Stimulated activated CD4-positive, alpha-beta T cell treated with anti-CD3 and anti-CD28 coated beads, Interleukin-1b, Interleukin-23, amount 100 ng/mL, for 48 hours (primary cell): ENCODE measurements at places on chromosomes 5 and 9.

- no peak for DNase-seq
These were observed 40.8 kb upstream of the GNPDA1 start for GRCh38 chr5:142053426-142054151.

DNA sequence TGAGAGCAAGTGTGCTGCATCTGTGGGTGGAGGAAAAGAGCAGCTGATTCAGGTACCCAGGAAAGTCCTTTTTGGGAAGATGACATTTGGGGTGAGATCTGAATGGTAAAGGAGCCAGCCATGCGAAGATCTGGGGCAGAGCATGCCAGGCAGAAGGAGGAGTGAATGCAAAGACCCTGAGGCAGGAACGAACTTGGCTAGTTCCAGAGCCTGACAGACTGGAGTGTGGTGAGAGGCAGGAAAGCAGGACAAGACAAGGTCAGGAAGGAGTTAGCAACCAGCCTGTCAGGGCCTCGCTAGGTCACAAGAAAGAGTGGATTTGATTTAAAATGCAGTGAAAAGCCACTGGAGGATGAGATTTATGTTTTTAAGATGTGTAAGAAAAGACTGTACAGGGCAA lies 28.2 kb downstream of the RGS7BP start:
- DNase-seq: no peak

DNA sequence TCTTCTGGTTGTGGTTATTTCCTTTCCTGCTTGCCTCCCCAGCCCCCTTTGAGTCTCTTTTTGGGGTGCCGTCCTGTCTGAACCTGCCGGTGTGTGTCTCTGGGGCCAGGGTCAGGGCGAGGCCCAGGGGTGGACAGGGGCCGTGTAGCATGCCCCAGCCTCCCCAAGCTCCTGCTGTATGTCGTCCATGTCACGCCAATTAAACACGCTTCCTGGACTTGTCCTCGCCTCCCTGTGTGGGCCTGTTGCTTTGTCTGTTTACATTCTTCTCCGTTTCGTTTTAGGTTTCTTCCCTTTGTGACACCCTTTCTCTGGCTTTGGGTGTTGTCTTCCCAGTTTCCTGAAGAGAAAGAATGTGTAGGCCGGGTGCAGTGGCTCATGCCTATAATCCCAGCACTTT lies 28.5 kb upstream of the HMCN2 start:
- no peak for DNase-seq

DNA sequence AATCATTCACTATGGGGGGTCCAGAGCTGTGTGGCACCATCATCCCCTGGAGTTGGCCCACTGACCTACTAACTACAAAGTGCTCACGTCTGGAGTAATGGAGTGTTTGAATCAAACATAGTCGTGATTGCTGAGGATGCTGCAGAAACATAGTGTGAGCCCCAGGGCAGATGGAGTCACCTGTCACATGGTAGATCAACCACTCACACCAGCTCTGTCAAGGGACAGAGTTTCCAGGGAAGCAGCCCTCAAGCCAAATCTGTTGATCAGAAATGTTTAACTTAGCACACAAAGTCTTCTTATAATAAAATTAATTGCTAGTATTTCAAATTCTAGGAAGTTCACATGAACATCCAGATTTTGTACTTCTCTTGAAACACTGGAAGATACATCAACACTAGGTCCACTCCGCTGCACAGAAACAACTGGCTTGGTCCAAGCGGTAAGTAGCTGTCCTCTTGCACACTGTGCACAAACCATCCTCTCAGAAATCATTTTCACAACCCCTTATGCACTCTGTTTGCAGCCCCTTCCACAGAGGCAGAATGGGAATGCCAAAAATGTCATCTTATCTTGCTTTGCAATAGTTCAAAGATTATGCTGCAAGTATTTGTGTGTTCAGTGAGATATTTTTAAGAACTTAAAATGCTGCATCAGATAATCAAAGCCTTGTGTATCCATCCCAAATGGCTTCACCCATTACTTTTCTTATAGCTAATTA lies 191.0 kb downstream of the EPB41L4A start:
- DNase-seq: no peak

DNA sequence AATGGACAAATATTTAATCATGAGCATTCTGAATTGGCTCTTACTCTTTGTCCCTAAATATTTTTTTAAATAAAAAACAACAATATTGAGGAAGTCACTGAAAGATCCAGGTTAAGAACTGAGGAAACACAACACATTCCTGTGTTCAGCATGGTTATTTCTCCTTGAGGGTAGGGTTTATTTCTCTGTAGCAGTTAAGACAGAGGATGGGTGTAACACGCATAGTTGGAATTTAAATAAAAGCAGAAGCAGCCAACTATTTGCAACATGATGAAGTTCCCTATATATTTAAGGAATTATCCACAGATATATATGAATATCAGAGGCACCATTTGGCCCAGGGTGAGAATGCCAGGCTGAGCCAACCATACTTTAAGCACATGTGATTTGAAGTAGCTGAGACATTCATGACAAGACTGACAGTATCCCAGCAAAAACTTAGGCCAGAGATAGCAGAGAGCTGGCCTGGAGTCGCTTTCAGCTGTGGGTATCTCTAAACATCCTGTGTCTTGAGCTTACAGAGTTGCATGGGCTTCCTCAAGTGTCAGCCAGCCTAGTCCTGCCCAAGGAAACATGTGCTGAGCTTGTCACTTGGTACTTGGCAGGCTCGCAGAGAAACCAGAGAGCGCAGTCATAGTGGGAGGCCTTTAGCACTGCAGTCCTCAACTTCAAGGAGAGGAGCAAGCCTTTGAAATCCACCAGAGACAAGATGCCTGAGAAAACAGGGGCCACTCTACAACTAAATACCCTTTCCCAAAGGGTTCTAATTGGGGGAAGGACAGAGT lies 43.6 kb downstream of the SEMA5A start:
- DNase-seq: no peak

GRCh38 chr5:6439588-6440550 lies 8.8 kb upstream of the UBE2QL1 start:
- DNase-seq: no peak

- DNase-seq: no peak
These were observed 205.7 kb upstream of the SGCD start for GRCh38 chr5:156121234-156121633.

- DNase-seq: no peak
These were observed 61.8 kb downstream of the ELAVL2 start for GRCh38 chr9:23764219-23764618.

GRCh38 chr5:161400583-161400982 lies 145.9 kb downstream of the GABRB2 start:
- no peak for DNase-seq

GRCh38 chr5:39604491-39604890 lies 179.7 kb upstream of the DAB2 start:
- DNase-seq: no peak

DNA sequence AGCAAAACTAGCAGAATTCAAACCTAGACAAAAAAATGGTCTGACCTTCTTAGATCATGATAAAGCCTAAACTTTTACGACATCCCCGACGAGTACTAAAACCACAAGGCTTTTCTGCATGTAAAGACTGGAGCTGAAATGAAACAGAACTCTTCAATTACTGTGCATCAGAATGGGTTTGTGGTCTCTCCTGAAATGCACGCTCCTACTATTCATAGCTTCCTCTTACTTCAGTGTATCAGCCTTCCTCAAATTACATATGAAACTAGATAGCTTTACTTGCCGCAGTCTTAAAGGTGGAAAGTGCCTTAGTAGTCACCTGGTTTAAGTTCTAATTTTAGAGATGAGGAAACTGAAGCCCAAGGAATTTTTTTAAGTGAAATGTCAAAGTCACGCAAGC lies 24.6 kb upstream of the MED10 start:
- DNase-seq: no peak

- no peak for DNase-seq
These were observed 549.9 kb upstream of the CYLC2 start for GRCh38 chr9:102445181-102445747.

GRCh38 chr9:37514999-37515398 lies 29.3 kb downstream of the POLR1E start:
- no peak for DNase-seq

GRCh38 chr9:95189251-95190098 lies 128.0 kb downstream of the FANCC start:
- DNase-seq: no peak

- no peak for DNase-seq
These were observed 1181.0 kb upstream of the DMAC1 start for GRCh38 chr9:8980496-8981013.

DNA sequence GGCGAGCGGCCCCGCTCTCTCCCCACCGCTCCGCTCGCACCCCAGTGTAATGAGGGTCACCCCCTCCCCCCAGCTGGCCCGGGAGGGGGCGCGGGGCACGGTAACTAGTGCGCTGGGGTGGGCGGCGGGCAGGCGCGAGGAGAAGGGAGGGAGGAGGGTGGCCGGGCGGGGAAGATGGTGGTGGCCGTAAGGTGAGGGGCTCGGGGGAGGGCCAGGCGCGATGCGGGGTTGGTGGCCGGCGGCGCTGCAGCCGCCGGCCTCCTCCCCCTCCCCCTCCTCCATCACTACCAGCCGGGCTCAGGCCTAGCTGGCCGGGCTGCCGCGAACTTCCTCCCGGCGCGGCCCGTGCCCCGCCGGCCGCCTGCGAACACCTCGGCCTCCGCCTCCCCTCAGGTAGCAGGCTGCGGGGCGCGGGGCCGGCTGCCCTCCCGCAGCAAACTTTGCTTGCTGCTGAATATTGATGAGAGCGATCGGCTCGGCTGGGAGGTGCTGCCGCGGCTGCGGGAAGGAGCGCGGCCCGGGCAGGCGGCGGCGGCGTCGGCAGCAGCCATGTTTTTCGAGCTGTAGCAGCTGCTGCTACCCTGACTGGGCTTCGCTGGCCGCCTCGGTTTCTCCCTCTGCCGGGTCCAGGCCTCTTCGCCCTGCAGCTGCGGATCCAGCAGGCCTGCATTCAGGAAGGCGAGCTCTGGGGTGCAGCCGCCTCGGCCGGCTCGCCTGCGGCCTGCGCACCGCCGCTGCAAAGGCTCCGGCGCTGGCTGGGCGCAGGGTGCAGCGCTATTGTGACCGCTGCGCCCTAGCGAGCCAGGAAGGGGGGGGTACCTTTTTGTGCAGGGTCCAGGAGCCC lies 502 bp downstream of the NSD1 start:
- peak; percentile 34 for DNase-seq

- no peak for DNase-seq
These were observed 29.6 kb downstream of the SAR1B start for GRCh38 chr5:134603059-134603458.

DNA sequence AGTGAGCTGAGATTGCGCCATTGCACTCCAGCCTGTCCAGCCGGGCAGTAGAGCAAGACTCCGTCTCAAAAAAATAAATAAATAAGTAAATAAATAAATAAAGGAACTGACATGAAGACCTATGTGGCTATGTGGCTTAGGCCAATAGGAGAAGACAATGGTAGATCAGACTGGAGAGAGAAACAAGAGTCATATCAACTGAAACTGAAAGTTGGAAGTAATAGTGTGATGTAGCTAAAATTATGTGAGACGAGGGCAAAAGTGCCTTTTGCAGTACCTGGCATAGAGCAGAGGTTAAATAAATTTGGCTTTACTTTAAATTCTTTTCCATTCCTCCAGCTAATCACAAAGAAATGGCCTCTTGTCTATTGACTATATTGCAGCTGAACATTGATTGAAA lies 7.3 kb downstream of the FBP2 start:
- no peak for DNase-seq

- DNase-seq: no peak
These were observed 171.3 kb downstream of the NR3C1 start for GRCh38 chr5:143231973-143232812.

GRCh38 chr9:89611425-89611824 lies 6.6 kb downstream of the GADD45G start:
- no peak for DNase-seq

DNA sequence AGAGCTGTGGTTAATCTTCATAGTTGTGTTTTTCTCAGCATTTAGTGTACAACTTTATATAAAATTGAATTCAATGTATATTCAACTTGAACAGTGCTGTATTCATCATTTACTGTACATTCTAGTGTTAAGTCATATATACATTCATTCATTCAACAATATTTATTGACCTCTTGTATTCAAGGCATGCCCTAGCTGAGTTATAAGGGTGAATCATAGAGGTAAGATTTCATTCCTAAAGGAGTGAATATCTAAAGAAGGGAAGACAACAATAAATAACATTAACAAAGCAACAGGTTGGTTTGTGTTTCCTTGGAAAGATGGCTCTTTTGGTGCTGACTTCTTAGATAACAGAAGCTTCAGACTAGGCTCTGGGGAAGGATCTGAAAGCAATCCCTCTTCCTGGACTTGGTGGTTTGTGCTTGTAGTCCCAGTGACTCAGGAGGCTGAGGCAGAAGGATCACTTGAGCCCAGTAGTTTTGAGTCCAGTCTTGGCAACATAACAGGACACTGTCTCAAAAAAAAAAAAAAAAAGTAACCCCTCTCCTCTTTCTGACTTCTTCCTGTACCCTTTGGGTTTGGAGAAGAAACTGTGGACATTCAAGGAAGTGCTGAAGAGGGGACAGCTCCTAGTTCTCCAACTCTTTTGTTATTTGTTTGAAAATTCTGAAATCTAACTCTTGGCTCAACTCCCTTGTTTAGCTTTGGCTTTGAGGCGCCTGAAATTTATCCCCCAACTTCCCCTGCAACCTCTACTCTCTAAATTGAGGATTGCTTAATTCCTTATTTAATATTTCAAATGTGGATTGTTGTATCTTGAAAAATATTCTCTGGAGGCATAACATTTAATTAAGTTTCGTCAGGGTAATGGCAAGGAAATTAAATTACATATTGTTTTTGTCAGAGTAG lies 80.2 kb downstream of the OSTF1 start:
- DNase-seq: no peak

GRCh38 chr5:96595300-96596090 lies 66.7 kb upstream of the CAST start:
- no peak for DNase-seq

GRCh38 chr5:180785794-180786221 lies 16.8 kb downstream of the MGAT1 start:
- no peak for DNase-seq

GRCh38 chr9:9536523-9536922 lies 1076.3 kb downstream of the PTPRD start:
- no peak for DNase-seq

DNA sequence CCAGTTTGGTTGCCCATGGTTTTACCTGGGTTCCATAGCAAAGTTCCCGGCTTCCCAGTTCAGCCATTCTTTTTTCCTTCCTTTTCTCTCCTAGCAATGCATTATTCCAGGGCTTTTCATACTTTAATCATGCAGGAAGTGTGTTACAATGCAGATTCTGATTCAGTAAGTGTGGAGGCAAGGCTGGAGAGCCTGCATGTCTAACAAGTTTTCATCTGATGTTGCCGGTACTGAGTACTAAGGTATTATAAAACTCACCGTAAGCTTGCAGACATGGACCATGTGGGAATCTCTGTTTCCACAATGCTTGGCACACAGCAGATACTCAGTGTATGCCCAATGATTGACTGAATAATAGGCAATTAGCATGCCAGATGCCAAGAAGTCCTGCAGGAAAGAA lies 102.9 kb upstream of the SHB start:
- DNase-seq: no peak

GRCh38 chr9:19728101-19728500 lies 60.7 kb downstream of the SLC24A2 start:
- no peak for DNase-seq

GRCh38 chr5:61435368-61435767 lies 103.3 kb downstream of the ZSWIM6 start:
- DNase-seq: no peak

- no peak for DNase-seq
These were observed 112.4 kb downstream of the MEF2C start for GRCh38 chr5:88770276-88771257.

GRCh38 chr9:119793218-119793617 lies 424.0 kb upstream of the BRINP1 start:
- DNase-seq: no peak
